ENCODE measurements at places on chromosomes 11 and 22. TPM values are rescaled to one million over a fixed set of nuclear protein-coding genes. Genes with fewer than 3 reads are reported as not detected.

- no peak for DNase-seq
Measured at GRCh38 chr11:96413408-96413807, 23.6 kb downstream of the JRKL start.

DNA sequence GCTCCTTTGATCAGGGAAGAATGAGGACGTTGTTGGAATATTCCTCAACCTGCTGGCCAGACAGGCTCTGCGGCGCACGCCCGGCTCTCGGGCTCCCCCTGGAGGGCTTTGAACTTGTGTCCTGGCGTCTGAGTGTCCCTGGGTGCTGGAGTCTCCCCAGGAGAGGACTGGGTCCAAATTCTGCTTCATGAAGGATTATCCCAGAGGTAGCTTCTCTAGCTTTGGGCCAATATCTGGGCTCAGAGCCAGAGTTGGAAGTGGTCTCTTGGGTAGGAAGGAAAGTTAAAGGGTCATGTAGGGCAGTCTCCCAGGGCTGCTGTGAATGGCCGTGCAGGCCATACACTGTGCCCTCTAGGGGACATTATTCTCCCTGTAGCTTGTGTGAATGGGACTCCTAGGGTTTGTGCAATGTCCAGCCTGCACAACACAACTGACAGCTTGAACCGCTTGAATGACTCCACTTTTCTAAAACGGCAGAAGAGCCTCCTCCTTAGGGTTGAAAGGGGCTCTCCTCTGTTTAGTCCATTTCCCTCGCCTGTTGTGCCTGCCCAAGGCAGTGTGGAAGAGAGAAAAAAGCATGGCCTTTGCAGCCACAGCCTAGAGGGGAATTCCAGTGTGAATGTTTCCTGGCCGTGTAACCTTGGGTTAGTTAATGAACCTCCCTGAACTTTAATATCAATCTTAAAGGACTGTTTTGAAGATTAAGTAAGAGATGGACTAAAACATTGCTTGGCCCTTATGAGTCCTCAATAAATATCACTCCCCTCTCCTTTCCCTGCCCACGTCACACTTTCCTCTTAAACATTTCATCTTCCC, 111.2 kb upstream of the THY1 start:
- peak; percentile 50 for DNase-seq

GRCh38 chr11:132238331-132238866, 868.0 kb downstream of the NTM start:
- no peak for DNase-seq

DNA sequence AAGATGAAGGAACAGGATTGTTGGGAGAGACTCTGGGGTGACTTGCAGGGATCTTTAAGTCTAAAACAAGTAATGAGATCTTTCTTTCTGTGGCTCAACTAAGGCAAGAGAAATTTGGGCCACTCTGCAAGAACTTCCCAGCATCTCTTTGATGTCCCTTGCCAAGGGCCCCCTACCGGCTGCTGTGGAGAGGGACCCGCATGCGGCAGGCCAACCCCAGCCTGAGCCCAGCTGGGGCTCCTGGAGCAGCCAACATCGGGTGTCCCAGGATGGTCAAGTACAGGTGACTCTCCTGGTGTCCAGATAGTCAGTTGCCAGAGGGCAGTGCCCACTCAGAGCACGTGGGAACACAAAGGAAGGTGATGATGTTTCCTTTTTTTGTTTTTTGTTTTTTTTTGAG, 363.2 kb downstream of the TBC1D22A start:
- no peak for DNase-seq

GRCh38 chr11:117380676-117381075, 53.0 kb downstream of the CEP164 start:
- DNase-seq: no peak

DNA sequence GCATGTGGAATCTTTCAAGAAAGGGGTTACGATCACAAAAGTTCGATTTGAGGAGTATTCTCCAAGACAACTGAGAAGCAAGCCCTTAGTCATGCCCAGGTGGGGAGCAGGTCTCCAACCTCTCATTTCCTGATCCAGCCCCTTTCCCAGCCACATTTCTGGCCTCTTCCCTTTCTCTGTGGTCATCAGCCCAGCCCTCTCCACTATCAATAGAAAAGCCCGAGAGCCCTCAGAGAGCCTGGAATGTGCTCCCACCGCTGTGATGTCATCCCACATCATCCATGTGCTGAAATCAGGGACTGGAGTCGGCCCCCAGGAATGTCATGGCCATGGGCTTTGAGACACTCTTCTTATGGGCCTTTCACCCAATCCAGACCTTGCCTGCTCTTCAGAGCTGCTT, 62.6 kb downstream of the KCNJ1 start:
- no peak for DNase-seq

DNA sequence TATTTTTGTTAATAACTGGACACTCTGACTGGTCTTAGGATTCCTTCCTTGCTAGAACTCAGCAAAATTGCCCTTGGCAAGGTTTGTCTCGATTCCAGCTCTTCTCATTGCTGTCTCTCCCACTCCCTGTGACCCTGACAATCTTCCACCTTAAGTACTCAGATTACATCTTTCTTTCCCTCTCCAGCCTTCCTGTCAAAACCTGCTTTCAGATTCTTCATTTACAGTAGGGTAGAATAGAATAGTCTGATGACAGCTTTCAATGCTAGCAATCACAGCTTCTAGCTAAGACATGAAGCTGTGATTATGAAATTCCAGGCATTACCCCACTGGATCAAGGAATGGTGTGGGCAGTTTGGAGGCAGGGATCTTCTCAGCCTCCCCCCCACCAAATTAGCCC, 39.2 kb upstream of the LMO2 start:
- DNase-seq: no peak

GRCh38 chr22:29979777-29980321, 96.9 kb downstream of the MTMR3 start:
- DNase-seq: no peak

GRCh38 chr11:22688914-22689313, 22.5 kb downstream of the GAS2 start:
- no peak for DNase-seq

DNA sequence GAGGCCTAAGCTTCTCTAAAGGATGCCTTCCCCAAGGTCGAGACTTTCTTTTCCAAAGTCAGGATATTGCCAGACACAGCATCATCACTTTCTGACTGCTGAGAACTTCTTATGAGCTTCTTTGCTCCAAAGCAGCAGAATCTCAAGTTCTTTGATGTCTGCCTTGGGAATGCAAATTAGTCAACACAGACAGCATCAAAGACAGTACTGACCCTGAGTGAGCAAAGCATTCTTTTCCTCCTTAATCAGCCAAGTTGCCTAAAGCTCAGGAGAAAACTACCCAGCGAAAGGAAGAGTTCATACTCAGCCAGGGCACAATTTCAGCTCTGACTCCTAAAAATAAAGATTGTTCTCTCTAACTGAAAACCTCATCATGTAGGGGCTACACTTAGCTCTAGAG, 98.0 kb downstream of the SLC36A4 start:
- no peak for DNase-seq

DNA sequence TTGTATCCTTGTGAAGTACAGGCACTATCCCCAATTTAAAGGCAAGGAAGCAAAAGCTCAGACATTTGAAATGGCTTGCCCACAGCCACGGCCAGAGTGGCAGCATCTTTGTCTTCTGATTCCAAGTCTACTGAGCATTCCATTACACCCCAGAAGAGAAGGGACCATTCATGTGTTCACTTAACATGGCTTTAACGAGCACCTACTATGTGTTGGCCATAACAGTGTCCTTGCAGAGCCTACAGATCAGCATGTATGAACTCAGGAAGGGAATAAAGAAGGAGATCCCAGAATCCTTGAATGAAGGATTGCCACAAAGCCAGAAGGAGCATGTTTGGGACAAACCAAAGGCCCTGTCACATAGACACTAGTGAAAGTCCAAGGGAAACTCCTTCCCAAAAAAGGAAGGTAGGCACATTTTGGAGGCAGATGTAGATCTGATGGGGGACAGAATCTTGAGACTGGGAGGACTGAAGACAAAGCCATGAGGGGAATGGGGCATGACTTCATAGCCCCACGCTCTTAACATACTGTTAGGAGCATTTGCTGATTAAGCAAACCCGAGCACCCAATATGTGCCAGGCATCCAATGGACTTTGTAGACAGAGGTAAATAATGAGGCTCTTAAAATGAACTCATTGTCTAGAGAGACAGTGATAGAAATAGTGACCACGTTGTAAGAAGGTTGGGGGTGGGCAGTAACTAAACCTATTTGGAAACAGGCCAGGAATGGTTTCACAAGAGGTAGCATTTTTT, 54.9 kb downstream of the P4HA3 start:
- no peak for DNase-seq

DNA sequence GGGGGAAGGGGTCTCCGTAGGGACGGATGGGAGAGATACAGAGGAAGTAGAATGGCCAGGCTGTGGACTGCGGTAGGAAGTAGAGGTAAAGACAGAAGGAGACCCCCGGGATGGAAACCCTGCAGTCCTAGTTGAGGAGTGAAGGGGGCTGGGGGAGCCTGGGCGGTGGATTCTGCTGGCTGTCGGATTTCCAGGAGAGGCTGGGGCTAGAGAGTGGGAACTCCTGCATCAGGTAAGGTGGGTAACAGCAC, 727 bp upstream of the SCARF2 start:
- DNase-seq: no peak

GRCh38 chr11:118907051-118908042, 18.4 kb downstream of the BCL9L start:
- peak; percentile 87 for DNase-seq

GLB1L2 gene
- total RNA-seq: 2.8 TPM

All from omental fat pad (tissue), 4 donors.